Activated T-helper 1 cell treated with anti-CD3 and anti-CD28 coated beads, Interleukin-12 subunit alpha, Interleukin-12 subunit beta, Interleukin-2, Interleukin-4 antibody, amounts not matched to agents 30 ng/mL and 10 ng/mL and 1 ng/mL, durations not matched to agents 14 hours and 24 hours and 36 hours (primary cell): ENCODE measurements at places on chromosomes 5 and 9.

DNA sequence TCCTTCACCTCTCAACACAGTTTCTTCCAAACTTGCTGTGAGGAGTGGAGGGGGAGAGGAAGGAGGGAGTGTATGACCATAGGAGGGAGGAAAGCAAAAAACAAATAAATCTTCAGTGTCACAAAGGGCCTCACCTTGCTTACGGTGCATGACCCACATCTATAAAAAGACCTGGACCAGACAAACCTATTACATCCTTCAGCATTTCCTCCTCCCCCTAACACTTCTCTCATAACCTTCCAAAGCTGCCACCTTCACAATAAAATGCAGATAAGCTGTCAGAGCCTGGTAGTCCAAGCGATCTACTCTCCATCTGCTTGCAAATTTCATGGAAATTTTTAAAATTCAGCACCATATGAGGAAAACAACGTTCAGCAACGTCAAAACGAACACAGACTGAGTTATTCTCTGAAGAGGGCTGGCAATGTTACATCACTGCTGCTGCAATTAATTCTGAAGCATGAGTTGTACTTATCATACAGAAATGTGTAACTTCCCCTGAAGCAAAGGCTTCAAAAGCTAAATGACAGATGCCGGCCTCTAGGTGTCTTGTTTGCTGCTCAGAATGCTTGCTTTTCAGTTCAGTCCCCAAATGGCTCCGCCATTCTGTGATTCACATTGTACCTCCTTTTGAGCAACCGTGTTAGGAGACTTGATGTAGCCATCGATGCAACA is 62.9 kb downstream of the EFNA5 start:
- no peak for DNase-seq

GRCh38 chr5:15137414-15137813 is 265.8 kb upstream of the ANKH start:
- DNase-seq, result no peak

GRCh38 chr5:133124891-133125290 is 73.1 kb downstream of the HSPA4 start:
- DNase-seq, result no peak

DNA sequence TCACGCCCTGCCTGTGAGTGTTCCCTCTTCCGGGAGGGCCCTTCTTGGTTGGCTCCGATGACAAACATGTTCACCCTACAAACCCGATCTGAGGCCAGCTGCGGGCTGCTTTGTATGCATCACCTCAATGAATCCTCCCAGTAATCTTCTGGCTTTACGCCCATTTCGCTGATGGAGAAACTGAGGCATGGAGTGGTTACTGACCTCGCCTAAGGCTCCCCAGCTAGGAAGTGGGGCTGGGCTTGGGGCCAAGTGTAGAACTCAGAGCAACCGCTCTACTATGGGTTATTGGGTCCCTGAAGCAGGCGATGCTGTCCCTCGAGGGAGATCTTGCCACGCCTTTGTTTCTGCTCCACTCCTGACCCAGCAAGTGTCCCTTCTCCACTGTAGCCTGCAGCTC is 38.2 kb upstream of the RPL26L1 start:
- no peak for DNase-seq

DNA sequence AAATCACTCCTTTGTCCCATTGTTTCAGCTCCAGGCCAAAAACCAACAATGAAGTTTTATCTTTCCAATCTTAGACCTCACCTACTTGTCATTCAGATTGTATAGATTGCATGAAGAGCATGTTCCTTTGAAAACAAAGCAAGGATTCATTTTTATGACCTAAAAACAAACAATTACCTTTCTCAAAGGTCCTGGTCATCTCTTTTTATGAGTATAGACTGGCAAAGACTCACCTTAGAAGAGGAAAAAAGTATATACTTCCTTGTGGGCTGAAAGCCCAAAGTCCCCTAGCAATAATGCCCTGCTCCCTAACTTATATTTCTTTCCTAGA is 28.4 kb upstream of the TLE1 start:
- no peak for DNase-seq

DNA sequence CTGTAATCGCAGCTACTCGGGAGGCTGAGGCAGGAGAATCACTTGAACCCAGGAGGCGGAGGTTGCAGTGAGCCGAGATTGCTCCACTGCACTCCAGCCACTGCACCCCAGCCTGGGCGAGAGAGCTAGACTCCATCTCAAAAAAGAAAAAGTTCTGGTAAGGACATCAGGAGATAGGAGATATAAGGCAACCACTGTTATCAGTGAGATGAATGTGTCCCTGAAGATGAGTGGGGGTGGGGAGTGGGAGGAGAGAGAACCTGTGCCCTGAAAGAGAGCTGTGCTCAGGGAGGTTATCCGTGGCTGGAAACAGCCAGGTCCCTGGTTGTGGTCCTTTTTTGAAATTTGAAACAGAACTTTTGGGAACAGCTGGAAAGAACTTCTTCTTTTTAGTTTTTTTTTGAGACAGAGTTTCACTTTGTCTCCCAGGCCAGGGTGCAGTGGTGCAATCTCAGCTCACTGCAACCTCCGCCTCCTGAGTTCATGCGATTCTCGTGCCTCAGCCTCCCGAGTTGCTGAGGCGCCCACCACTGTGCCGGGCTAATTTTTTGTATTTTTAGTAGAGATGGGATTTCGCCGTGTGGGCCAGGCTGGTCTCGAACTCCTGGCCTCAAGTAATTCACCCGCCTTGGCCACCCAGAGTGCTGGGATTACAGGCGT is 2.6 kb downstream of the PTPA start:
- no peak for DNase-seq

GRCh38 chr9:118366228-118366627 is 662.0 kb downstream of the TLR4 start:
- no peak for DNase-seq

DNA sequence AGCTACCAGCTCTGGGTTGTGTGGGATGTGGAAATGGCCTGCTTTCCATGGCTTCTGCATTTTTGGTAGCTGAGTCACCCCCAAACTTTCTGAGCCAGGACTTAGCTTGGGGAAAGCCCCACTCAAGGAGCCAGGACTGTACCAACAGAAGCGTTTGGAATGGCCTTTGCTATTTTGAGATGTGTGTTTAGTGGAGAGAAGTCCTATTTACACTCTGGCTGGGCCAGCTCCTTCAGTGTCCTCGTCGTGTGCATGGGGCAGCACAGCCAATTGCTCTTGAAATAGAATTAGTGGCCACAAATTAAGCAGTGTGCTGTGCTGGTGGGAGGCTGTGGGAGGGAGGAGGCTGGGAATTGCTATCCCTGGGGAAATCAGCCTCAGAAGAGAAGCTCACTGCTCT is 51.6 kb downstream of the ENTREP1 start:
- DNase-seq, result no peak

GRCh38 chr9:18173923-18174322 is 300.0 kb upstream of the ADAMTSL1 start:
- DNase-seq, result no peak

- DNase-seq, result no peak
Measured at GRCh38 chr5:77994943-77995342, 218.8 kb upstream of the TBCA start.

DNA sequence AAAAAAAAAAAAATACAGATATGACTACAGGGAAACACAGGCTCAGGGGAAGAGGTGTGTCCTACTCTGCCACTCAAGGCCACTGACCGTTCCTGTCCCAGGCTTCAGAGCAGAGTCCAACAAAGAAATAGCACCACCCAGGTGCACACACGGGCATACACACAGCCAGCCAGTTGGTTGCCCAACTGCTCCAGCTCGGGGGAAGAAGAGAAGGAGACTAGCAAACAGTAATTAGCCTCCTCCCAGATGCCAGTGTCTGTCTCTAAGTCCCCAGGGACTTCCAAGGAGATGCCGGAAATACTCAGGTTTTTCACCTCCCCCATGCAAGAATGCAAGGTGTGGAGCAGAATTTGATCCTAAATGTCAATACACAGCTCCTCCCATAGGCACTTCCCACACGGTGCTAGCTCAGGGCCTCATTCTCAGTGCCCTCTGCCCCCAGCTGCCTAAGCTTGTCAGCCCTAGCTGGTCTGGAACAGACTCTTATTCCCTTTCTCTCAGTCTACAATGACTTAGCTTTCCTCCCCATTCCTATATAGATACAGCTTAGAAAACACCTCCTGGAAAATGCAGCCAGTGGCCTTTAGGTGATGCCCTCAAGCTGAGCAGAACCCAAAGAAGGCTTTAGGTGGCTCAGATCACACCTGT is 1.7 kb downstream of the MYORG start:
- no peak for DNase-seq

DNA sequence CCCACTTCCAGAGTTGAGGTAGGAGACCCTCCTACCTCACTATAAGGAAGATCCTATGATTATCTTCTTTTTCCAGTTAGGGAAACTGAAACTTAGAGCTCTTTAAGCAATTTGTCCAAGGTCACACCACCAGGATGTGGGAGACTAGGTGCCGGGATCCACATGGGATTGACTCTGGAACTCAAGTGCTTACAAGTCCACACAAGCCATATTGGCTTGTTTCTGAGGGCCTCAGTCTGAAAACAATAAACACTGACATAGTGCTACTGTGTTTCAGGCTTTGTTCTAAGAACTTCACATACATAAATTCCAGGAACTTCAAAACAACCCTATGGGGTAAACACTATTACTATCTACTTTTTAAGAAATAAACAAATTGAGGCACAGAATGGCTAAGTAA is 481.3 kb downstream of the ZSWIM6 start:
- no peak for DNase-seq

GRCh38 chr9:137720571-137721110 is 101.8 kb downstream of the EHMT1 start:
- no peak for DNase-seq

GRCh38 chr5:153498516-153498915 is 8.0 kb downstream of the GRIA1 start:
- DNase-seq, result no peak

GRCh38 chr9:27564670-27565069 is 8.6 kb downstream of the C9orf72 start:
- DNase-seq, result no peak

DNA sequence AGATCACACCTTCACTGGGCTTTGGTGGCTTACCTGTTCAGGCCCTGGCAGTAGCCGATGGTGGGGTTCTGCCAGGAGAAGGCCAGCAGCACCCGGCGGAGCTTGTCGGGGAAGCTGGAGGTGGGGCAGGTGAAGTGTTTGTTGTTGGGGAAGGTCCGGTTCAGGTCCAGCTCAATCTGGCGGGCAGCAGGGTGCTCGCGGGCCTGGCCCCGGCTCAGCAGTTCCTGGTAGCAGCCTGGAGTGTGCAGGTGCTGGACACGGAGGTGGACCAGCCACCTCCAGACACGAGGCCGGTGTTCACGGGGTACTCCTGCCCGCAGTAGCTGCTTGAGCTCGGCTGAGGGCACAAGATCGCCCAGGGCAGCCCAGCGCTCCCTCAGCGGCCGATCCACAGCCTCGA is 16.2 kb upstream of the CORO2A start:
- DNase-seq, result no peak

- DNase-seq, result no peak
Measured at GRCh38 chr5:120405923-120406322, 58.2 kb upstream of the PRR16 start.

GRCh38 chr5:174599992-174600391 is 124.4 kb upstream of the MSX2 start:
- DNase-seq, result no peak

DNA sequence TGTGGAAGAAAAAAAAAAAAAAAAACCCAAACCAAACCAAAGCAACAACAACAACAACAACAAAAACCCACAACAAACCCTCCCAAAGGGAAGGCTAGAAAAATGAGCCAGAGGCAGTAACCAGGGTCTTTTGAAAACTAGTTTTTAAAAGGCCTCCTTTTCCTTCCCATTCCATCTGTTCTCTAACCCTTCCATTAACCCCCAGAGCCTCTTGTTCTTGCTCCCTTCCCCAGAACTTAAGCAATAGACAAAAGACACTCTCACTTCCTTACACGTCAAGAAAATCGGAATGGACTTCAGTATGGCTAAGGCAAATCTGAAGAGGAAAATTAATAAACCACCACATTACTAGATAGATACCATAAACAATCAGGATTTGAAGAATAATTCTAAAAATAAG is 292.8 kb downstream of the ARL15 start:
- DNase-seq, result no peak

DNA sequence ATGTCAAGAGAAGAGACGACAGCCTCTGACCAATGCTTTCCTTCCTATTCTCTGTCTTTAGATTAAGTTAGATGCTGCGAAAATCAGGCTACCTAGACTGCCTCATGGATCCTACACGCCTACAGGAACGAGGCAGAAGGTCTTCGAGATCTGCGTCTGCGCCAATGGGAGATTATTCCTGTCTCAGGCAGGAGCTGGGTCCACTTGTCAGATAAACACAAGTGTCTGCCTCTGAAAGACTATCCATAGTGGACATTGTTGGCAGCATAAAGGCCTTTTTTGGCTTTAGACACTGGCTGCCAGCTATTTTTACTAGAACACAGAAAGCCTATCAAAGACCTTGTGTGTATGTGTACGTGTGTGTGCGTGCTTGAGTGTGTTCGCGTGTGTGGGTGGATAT is 90.9 kb upstream of the PPP1R2B start:
- no peak for DNase-seq

GRCh38 chr9:131122158-131122557 is 3.2 kb upstream of the NUP214 start:
- no peak for DNase-seq

GRCh38 chr9:86645303-86645702 is 291.1 kb upstream of the TUT7 start:
- DNase-seq, result no peak
